Temporal lobe (tissue), 4 donors: ENCODE measurements at places on chromosomes 12 and 14. TPM values are rescaled to one million over a fixed set of nuclear protein-coding genes. Genes with fewer than 3 reads are reported as not detected.

FAM90A1 gene
- total RNA-seq, result not detected

WIF1 gene
- total RNA-seq, result 0.98 TPM

FAM186B gene
- total RNA-seq, result not detected

BRI3BP gene
- 17.2 TPM for total RNA-seq

RASSF8 gene
- 18.2 TPM for total RNA-seq

IFNG-AS1 gene
- not detected for total RNA-seq

TSHR gene
- total RNA-seq, result 0.25 TPM

SMIM41 gene
- not detected for total RNA-seq

ANKS1B gene
- 242 TPM for total RNA-seq

RNASE7 gene
- not detected for total RNA-seq

GPX2 gene
- total RNA-seq, result not detected

MAP3K9 gene
- 14.3 TPM for total RNA-seq

MON2 gene
- 65.6 TPM for total RNA-seq

TBX5 gene
- total RNA-seq, result not detected

RFLNA gene
- total RNA-seq, result 7.6 TPM

SERPINA1 gene
- total RNA-seq, result 1.5 TPM

TBC1D30 gene
- total RNA-seq, result 60.7 TPM

ENDOU gene
- not detected for total RNA-seq

WNT5B gene
- 15.0 TPM for total RNA-seq
